ENCODE measurements at places on chromosomes 7 and 10.

DNA sequence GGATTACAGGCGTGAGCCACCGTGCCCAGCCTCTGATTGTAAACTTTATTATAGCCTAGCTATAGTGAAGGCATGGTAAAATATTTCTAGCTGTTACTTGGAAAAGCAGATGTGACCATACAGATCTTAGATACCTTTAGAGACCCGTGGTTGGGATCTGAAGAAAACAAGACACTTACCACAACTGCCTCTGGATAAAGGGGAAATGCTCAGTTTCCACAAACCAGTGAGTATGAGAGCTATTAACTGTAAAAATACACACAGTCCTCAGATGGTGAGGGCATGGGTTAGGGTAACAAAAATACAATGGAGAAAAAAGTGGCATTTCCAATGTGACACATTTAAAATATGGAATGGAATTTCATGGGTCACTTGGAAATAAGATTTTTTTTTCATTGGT lies 63.0 kb downstream of the ZNF438 start:
- DNase-seq, result no peak

DNA sequence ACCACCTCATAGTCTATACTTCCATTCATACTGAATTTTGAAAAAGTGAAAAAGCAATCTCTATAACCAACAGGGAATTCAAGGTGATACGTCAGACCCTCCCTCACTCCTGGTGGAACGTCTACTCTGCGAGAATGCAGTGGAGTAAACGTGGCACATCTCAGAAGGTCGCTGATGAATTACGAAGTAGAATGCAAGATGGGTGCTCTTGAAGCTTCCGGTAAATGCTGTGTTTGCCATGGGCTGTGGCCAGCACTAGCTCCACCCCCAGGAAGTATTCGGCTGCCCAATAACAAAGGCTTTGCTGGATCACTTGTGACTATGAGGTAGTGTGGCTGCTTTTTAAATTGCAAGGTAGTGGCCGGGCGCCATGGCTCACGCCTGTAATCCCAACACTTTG lies 226.0 kb downstream of the PRPF18 start:
- DNase-seq, result no peak

DNA sequence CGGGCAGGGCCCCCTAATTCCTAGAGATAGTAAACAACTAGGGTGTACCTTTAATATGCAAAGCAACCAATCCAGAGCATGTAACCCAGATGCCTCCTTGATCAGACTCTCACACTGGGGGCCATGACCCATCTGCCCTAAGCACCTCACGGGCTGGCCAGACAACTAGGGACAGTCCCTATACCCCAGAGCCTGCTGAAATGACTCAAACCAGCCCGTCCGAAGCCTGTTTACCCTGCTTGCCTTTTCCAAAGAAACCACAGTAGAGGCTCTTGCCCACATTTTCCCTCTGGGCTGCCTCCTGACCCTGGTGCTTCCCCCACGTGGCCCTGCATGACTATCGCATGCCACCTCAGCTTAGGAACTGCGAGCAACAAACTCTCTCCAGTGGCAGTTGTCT lies 46.2 kb downstream of the RGS10 start:
- peak; percentile 83 for DNase-seq

- no peak for DNase-seq
Measured at GRCh38 chr10:17031637-17032635, 97.7 kb downstream of the CUBN start.

- DNase-seq, result no peak
Measured at GRCh38 chr7:44634839-44635591, 28.6 kb downstream of the OGDH start.

DNA sequence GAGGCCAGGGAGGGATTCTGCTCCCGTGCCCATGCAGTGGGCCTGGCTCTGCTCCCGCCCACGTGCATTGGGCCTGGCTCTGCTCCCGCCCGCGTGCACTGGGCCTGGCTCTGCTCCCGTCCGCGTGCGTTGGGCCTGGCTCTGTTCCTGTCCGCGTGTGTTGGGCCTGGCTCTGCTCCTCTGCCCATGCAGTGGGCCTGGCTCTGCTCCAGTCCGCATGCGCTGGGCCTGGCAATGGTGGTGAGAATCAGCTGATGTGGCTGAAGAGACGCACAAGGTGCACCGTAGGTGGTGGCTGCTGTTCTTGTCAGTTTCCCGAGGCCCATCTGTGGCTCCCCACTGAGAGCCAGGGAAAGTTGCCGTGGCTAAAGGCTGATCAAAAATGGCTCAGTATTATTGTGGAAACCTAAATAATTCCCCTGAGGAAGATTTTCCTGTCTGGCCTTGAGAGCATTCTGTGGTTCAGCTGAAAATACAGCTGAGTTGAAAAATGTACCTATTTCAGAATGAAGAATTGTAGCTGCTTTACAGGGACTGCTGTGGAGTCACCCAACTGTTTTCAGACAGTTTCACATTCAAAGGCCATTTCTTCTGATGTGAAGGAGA lies 572.4 kb downstream of the GLRX3 start:
- no peak for DNase-seq

- no peak for DNase-seq
Measured at GRCh38 chr10:103727546-103727963, 127.8 kb downstream of the SH3PXD2A start.

DNA sequence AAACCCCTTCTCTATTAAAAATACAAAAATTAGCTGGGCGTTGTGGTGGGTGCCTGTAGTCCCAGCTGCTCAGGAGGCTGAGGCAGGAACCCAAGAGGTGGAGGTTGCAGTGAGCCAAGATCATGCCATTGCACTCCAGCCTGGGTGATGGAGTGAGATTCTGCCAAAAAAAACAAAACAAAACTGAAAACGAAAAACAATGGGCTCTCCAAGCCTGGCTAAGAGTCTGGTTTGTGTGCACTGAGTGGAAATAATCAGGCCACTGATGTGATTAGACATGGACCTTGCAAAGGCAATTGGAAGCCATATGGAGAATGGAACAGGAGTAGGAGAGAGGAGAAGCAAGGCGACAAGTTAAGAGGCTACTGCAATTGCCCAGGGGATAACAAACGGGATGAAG lies 60.1 kb upstream of the GSDME start:
- no peak for DNase-seq

DNA sequence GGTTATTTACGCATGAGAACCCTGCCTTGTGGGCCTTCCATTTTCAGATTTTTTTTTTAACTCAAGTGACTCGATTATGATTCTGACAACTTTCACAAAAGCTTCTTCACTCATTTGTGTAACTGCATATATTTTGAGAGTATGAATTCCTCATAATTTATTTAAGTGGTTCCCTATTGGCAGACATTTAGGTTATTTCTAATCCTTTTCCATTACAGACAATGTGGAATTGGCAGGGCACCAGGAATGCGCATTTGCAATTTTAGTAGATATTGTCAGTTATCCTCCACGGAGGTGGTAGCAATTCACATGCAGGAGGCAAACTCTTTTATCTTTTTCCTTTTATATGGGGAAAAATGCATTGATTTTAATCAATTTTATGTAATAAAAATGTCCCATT lies 2.5 kb downstream of the TMEM176B start:
- DNase-seq, result no peak

- DNase-seq, result no peak
Measured at GRCh38 chr7:150869467-150869866, 17.1 kb downstream of the AOC1 start.

GRCh38 chr10:51832652-51833383 lies 133.4 kb upstream of the CSTF2T start:
- DNase-seq, result peak; percentile 24

DNA sequence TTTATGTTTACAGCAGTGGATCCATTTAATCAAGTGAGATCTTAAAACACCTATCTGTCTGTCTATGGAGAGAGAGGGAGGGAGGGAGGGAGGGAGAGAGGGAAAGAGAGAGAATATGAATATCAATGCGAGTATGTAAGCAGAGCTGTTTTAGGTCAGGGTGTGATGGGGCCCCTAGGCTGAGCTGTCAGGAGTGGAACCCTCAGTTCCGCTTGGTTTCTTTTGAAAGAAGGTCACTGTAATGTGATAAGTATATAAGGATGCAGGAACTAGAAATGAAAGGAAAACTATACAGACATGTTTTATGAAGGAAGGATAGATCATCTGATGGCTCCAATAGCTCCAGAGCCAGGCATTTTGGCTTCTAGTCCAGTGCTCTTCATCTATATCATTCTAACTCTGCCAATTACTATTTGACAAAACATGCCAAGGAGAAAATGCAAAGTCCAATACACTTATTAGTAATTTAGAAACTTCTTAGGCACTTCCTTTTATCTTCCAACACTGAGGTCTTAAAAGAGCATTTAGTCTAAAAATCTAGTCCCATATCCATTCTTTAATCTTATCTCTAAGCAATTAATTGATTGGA lies 70.3 kb downstream of the NRCAM start:
- no peak for DNase-seq

- peak; percentile 52 for DNase-seq
Measured at GRCh38 chr7:24812305-24812945, 55.2 kb upstream of the GSDME start.

DNA sequence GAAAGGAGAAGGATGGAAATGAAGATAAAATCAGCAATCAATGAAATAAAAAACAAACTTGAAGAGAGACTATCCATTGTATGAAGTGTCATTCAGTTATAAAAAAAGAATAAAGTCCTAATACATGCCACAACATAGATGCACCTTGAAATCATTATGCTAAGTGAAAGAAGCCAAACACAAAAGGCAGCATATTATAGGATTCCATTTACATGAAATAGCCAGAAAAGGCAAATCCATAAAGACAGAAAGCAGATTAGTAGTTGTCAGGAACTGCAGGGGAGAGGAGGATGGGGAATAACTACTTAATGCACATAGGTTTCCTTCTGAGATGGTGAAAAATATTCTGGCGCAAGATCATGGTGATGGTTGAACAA lies 6.6 kb upstream of the PON1 start:
- no peak for DNase-seq

- DNase-seq, result no peak
Measured at GRCh38 chr7:26657686-26658388, 206.6 kb downstream of the SKAP2 start.

DNA sequence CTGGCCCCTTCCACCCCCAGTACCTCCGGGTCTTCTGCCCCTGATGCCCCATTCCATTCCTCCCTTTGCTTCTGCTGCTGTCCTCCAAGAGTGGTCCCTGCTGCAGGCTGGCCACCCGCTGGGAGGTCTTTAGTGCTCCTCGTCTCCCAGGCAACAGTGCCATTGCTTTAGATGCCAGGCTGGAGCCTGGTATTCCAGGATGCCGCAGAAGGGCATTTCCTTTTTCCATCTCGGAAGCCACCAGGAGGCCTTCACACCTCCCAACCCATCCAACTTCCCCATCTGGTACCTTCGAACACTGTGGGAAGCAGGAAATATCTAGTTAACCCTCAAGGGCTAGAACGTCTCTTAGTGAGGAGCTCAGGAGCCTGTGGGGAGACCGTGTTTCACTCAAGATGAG lies 92.9 kb upstream of the DUSP5 start:
- no peak for DNase-seq

GRCh38 chr7:116342125-116342524 lies 131.8 kb downstream of the TES start:
- DNase-seq, result no peak

- no peak for DNase-seq
Measured at GRCh38 chr10:124043310-124044142, 49.9 kb downstream of the CHST15 start.

GRCh38 chr7:16712916-16713315 lies 40.6 kb upstream of the TSPAN13 start:
- peak; percentile 38 for DNase-seq

DNA sequence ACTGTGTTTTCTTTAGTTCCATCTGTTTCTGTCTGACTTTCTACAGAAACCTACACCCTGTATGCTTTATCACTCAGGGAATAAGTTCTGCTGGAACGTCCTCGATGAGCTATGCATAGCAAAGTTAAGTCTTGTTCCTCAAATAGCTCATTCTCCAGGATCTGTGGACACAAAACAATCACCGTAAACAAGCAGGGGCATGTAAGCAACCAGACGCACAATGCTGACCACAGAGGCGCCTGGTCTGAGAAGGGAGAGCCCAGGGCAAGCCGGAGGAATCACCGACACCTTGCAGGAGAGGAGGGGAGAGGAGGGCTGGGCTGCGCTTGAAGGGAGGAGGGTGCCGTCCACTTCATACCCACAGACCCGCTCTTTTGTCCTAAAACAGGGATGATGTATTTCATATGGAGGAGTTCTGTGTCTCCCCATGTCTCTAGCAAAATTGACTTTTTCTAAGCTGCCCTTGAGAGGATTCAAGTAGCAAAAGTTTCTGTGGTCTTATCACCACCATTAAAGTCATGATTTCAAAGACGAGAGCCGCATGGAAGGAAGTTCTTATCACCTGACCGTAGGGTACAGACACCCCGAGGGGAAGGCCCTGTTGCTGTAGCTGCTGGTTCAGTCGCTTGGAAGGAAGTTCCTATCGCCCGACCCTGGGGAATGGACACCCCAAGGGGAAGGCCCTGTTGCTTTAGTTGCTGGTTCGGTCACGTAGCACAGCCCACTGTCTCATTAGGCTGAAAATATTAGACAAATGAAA lies 14.3 kb downstream of the CALML3 start:
- no peak for DNase-seq

DNA sequence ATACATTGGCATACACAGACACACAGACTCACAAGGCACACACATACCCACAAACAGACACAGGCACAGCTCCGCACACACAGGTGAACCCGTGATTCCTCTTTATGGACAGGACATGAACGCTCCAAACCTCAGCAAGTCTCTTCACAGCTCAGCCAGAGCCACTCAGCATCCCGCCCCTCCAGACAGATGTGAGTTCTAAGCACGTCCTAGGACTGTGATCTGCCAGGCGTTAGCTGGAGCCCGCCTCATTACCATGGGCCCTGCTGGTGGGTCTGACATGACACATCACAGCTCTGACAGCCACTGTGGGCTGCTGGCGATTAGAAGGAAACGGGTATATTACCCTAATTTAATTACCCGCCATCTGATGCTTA lies 176.7 kb upstream of the PPP2R2D start:
- no peak for DNase-seq

GRCh38 chr7:121085922-121086321 lies 97.4 kb downstream of the CPED1 start:
- DNase-seq, result no peak

DNA sequence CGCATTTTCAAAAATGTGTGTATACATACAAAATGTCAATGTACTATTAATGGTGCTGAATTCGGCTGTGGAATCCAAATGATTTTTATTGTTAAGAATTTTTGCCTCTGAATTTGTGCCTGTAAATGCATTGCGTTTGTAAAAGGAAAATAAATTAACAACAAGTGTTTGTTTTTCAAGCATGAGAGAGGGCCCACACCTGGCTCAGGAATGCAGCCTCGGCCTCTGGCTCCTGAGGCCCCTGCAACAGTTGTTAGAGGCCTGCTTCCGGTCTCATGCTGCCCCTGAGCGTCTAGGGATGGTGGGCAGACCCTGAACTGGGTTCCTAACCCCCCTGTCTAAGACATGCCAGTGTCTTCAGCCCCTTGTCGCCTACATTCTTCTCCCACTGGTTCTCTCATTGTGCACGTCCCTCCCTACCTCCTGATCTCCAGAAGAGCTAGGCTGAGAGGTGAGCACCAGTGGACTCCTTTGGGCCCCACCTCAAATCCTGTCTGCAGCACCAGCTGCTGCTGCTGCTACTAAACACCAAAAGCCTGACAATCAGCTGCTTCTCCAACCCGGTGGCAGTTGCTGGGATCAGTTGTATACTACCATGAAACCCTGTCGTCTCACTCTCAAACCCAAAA lies 1.9 kb upstream of the BTBD16 start:
- DNase-seq, result no peak

- no peak for DNase-seq
Measured at GRCh38 chr7:66257481-66257880, 52.3 kb downstream of the TPST1 start.
